ENCODE measurements at places on chromosomes 13 and 19.

GRCh38 chr19:3604987-3605343, 1.7 kb downstream of the TBXA2R start:
- DNase-seq = no peak

- peak; percentile 72 for DNase-seq
These were observed 15.3 kb downstream of the IZUMO2 start for GRCh38 chr19:50147462-50148423.

DNA sequence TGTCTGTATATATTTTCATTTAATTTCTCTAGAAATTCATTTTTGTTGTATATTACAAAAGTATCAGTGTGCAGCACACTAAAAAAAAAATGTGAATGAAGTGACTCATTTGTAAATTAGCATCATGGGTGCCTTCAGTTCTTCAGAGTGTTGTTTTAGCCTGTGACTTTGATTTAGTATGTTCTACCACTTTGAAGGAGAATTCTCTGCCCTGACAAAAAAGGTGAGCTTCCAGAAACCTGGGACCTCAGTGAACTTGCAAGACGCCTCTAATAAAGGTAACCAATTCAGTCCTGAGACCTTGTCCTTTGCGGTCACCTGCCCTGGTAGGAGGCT, 2.4 kb downstream of the METTL21C start:
- no peak for DNase-seq

DNA sequence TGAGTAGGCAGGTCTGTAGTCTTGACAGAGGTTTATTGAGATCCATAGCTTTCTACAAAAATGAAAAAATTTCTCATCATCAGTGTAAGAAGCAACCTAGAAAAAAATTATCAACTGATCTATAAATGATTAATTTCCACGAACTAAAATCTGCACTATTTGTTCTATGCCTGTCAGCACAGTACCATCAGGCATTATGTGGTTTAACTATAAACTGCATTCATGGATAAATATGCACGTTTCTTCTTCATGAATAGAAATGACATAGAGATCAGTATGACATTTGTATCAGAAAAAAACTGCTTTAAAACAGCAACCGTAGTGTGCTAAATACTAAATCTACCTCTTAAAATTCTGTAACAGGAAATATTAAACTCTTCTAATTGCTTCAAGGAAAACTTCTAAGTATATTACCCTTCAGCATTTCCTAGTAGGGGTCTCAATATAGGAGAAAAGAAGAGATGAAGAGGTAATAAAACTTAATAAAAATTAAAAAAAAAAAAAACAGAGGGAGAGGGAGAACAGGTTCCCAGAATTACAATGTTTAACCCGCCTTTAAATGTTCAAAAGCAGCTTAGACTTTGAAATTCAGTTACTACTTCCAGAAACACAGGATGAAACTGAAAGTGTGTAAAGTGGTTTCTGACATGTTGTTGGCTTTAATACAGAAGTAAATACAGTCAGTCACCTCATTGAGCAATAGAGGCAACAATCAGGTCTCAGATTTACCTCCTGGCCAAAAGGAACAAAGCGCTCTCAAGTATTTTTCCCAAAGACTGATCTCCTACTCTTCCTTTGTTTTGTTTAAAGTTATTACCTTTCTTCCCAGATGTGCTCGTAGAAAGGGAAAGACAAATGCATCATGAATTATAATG, 144.4 kb downstream of the DIAPH3 start:
- DNase-seq = no peak

GRCh38 chr19:49887665-49888509, 8.8 kb downstream of the IL4I1 start:
- DNase-seq = no peak

- DNase-seq = no peak
These were observed at the start of gene TEKTIP1 for GRCh38 chr19:3538965-3539755. TEKTIP1 (plus strand) TSS chr19:3539174; CDS start chr19:3539178, 4 bp downstream.

DNA sequence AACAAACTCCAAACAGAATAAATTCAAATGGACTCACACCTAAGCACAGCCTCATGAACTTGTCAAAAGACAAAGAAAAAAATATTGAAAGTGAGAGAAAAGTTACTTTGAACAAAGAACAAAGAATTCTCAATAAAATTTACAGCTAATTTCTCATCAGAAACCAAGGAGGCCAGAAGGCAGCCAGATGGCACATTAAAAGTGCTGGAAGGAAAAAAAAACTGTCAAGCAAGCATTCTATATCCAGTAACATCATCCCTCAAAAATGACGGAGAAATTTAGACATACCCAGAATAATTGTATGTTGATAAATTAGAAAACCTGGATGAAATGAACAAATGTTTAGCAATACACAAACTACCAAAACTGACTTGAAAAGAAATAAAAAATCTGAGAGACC, 129.8 kb upstream of the UQCRFS1 start:
- no peak for DNase-seq

DNA sequence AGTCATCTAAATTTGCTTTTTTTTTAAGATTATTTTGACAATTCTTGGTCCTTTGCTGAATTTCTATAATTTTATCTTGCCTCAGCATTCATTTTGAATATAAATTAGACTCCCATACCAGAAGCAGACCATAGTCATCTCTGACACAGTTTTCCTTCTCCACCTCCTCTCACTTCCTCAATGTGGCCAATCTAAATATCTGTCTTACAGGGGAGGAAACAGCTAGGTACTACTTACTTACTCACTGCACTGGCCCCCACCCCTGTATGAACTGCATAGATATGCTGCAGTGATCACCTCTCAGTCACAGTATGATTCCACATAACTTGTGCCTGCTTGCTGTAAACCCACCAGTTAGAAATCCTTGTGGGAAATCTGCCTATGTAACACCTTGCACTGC, 665.6 kb downstream of the FGF9 start:
- no peak for DNase-seq

- no peak for DNase-seq
These were observed 137.0 kb downstream of the KCNRG start for GRCh38 chr13:50152224-50152623.

DNA sequence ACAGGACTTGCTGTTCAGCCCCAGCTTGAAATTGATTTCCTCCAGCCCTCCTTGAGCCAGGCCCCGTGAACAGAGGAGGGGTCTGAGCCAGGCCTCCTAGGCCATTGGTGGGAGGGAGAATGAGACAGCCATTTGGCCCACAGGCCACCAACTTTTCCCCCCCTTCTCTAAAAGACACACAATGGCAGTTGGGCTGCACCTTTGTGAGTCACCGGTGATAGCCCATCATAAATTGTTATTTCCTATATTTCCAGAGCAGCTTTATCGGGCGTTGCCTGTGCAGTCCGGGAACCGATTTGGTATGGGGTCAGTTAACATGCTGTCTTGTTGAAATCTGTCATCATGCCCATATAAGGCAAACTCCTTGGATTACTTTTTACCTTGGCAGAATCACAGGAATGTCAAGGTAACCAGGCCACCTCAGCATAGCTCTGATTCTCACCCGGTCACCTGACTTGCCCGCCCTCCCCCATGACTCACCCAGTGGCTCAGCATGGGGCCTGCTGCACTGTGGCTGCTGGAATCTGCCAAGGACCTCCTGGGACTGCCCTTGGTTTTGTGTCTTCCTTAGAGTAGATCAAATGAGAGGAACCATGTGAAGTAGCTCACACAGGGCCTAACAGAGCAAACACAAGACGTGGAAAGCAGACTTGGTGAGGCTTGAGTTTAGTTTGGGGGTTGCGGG, 36.1 kb downstream of the ACTN4 start:
- DNase-seq = no peak

- DNase-seq = no peak
These were observed 1.8 kb upstream of the NCCRP1 start for GRCh38 chr19:39194832-39195542.

- DNase-seq = no peak
These were observed 30.2 kb upstream of the CCNE1 start for GRCh38 chr19:29781386-29782259.

DNA sequence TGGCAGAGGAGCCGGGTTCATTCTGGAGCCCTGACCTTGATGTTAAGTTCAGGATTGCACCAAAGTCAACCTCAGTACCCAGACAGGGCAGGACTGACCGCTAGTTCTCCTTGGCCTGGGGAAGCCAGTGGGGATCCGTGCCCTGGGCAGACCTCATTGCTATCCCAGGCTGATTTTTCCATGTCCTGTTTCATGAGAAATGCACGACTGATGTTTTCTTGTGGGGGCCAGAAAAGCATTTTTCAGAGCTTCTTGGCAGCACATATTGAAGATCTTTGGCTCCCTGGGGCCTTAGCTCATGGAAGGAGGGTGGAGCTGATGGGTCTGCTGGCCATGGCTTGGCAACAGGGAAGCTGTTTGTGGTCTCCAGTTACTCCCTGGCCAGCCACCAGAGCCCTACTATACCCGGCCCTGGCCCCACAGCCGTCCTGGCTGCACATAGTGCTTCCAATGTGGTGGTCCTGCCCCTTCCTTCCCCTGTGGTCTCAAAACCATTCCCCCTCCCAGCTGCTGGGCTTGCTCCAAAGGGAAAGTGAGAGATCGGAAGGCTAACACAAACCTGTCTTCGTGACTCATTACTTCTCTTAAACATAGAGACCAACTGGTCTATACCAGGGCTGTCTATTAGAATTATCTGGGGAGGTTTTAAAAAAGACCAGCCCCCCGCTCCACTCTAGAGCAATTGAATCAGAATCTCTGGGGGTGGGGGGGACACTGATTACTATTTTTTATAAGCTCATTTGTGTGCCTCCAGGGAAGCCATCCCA, 11.2 kb downstream of the IL17D start:
- no peak for DNase-seq

GRCh38 chr19:45935267-45935666, 20.7 kb upstream of the NANOS2 start:
- no peak for DNase-seq

DNA sequence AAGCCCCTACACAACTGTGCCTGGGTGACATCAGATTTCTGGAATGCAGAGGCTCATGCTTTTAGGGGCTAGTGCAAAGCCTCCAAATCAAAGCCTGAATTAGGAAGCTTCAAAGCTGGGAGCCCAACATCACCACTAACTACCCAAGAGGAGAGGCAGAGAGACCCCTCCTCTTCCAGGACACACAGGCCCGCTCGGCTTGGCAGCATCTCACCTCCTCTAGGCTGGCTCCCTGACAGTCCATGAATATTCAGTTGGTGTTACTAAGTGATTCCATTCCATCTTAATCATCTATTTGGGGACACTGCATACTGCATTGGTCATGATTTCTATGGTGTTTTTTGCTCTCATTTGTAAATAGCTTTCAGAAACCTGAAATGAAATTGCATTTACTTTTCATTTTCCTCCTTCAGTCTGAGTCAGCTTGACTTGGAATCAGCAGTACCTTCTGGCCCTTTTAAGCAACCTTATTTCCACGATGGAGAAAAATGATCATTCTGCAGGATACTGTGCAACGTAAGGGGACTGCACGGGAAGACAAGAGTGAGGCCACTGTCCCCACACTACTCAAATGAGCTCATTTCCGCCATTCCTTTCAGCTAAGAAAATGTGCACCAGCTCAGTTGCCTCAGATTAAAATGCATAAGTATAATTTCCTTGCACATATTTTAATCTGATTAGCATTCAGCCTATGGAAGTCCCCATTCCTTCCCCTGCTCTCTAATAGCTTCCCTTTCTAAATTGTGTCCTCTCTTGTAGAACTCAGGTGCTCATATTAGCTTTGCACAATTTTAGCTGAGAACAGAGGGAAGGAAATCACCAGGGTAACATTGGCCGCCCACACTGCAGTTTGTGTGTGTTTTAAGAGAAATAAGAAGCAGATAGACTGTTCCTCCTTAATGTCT, 219.9 kb downstream of the RFC3 start:
- no peak for DNase-seq

DNA sequence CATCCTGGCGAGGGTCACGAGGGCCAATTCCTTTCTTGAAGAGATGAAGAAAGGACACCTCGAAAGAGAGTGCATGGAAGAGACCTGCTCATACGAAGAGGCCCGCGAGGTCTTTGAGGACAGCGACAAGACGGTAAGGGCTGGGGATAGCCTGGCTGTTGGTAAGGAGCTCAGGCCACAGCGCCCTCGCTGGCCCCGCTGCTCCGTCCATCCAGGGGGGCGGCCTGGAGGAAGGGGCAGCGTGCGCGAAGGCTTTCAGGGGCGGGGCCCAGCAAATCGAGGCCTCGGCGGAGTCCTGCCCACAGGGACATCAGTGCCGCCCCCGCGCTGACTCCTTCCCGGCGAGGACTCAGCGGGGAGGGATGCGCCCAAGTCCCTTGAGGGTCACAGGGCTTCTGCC, 6.9 kb downstream of the F10 start:
- no peak for DNase-seq

DNA sequence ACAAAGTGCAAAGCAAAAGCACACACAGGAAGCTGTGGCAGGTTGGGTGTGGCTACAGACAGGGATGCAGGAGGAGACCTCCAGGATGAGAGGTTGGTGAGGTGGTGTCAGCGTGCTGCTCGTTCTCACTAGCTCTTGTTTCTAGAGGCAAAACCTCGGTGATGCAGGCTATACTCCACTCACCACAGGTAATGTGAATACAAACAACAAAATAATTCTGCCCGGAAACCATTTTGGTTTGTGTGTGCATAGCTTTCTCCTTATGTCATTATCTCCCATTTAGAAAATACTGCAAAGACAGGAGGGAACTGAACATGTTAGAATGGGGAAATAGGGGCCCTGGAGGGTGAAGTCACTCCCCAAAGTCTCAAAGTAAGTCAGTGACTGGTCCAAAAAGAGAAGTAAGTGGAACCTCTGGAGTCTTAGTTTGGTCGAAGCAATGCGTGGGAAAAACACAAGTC, 9.4 kb downstream of the LCP1 start:
- DNase-seq = no peak

- no peak for DNase-seq
These were observed 13.3 kb downstream of the SLC27A5 start for GRCh38 chr19:58498316-58499020.

GRCh38 chr19:49667473-49667872, 1.7 kb downstream of the BCL2L12 start:
- no peak for DNase-seq

- no peak for DNase-seq
These were observed 59.4 kb downstream of the GPC6 start for GRCh38 chr13:93286047-93286446.

DNA sequence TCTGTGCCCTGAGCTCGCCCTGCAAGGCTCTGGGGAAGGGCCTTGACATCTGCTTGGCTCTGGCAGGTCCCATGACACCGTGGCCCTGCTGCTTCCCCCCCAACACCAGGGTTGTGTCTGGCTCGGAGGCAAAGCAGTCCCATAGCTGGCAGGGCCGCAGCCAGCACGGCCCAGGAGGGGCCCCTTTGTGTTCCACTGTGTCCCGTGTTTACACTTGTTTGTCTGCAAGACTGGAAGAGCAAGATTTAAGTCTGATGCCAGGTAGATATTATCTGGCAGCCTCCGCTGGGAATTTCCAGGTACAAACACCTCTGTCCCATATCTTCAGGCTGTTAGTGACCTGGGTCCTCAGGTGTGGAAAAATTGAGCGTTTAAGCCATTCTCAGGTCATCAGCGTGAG, 44.3 kb downstream of the MCF2L start:
- no peak for DNase-seq

GRCh38 chr13:73715911-73716510, 418.2 kb downstream of the KLF12 start:
- DNase-seq = no peak

GRCh38 chr19:28523619-28524018, 689.3 kb downstream of the UQCRFS1 start:
- no peak for DNase-seq

GRCh38 chr19:13381827-13382632, 124.2 kb downstream of the CACNA1A start:
- DNase-seq = no peak

All from liver (tissue), 10 donors.